RWPE1 (cell line): ENCODE measurements at places on chromosomes 13 and 19.

GRCh38 chr13:76868371-76868770 lies 17.8 kb downstream of the KCTD12 start:
- no peak for DNase-seq

DNA sequence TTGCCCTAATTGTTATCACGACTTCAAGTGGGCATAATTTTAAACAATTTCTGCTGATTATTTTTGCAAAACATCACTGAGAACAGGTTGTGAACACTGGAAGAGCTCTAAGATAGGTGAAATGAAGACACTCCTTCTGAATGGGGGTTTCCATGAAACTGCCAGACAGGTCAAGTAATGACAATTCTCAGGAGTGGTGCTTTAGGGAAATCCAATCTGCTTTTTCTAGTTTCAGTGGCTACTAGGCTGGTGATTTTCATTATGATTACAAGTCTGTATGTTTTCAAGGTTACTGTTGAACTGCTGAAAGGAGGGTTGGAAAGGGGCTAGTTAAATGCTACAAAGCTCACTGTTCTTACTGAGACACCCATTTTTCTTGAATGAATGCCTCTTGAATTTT lies 1724.2 kb downstream of the PCDH9 start:
- DNase-seq, result no peak

DNA sequence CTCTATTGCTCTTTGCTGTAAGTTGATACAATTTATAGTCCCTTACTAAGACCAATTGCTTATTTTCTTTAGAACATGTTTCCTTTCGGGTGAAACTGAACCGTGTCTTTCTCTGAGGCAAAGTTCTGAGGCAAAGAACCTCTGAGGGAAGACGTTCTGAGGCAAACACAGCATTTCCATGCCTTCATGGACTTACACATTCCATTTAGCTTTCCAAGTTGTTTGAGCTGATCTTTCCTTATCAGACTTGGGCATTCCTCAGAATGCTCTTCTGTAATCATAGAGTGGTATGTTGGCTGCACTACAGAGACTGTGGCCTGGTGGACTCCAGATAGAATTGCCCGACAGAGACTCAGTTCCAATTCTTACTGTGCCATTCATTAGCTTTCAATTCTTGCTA lies 579.1 kb downstream of the KCTD12 start:
- no peak for DNase-seq

DNA sequence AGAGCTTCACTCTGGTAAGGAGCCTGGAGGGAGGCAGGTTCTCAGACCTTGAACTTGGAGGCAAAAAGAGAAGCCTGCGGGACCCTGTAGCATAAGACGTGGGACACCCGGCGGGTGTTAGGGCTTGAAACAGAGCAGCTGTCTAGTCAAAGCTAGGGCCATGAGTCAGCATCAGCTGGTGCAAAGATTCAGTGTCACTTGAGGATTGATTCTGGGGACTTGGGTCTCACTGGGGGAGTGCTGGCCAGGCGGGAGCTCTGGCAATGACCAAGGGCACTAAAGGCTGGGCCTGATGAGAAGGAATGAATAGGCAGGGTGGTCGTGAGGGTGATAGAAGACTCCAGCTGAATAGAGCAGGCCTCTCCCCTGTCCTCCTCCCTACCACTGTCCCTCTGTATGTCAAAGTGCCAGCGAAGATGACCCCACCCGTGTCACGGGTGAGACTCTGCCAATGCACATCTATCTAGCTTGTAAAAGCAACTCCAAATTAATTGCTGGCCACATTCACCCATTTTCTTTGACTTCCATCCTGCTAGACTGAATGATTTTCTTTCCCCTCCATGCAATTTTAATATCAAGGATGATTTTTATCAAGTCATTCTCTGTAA lies 97.1 kb downstream of the MBNL2 start:
- no peak for DNase-seq

DNA sequence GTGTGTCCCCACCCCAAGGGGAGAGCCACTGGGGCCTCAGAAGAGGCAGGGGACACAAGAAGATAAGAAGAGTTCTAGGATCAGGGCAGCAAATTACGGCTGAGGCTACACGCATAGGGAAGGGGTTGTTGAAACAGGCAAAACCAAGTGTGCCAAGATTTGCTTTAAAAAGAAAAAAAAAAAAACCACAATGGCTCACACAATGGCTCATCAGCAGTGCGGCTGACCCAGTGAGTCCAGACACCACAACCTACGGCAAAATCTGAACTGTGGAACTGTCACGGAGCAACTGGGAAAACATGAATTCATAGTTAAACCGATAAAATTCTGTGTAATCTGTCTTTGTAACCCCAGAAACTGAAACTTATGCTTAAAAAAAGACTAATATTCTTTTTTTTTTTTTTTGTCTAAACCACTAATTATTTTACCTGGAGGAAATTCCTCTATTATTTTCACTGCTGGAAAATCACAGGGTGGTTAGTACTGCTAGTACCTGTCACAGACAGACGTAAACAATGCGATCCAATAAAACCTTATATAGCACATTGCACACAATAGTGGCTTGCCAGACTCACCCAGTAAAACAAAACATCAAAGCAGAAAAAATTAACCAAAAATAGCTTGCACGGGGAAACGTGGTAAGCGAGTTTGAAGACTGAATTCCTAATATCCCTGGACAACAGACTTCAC lies 325.4 kb upstream of the TSHZ3 start:
- DNase-seq, result no peak

GRCh38 chr13:20231839-20232555 lies at the start of gene GJB6:
Gene GJB6, minus strand, starts transcription at chr13:20232319. Its CDS starts 8,839 bp downstream, at chr13:20223480.
- peak; percentile 51 for DNase-seq

- no peak for DNase-seq
These were observed 51.3 kb downstream of the COL4A2 start for GRCh38 chr13:110358381-110358780.

- peak; percentile 94 for DNase-seq
These were observed 15.8 kb upstream of the ZNF43 start for GRCh38 chr19:21851596-21852345.

GRCh38 chr13:74006666-74007065 lies 127.5 kb downstream of the KLF12 start:
- DNase-seq, result peak; percentile 14

- DNase-seq, result peak; percentile 50
These were observed 89.4 kb upstream of the RAP2A start for GRCh38 chr13:97344265-97345175.

DNA sequence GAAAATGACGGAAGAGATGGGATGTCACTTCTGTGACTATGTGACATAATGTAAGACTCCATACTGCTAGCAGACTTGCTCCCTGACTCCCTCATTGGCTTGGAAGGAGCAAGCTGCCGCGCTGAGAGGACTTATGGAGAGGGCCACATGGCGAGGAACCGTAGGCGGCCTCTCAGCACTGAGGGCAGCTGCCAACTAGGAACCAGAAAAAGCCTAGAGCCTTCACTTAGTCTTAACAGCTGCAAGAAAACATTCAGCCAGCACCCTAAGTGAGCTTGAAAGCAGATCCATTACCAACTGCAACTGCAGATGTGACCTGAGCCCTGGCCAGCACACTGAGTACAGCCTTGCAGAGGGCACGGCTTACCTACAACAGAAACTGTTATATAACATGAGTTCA lies 33.9 kb downstream of the USP12 start:
- no peak for DNase-seq

GRCh38 chr19:48835734-48836088 lies 580 bp downstream of the HSD17B14 start:
- DNase-seq, result peak; percentile 82

GRCh38 chr13:21938168-21938567 lies 267.3 kb downstream of the FGF9 start:
- DNase-seq, result no peak

- no peak for DNase-seq
These were observed 501 bp downstream of the SIRT2 start for GRCh38 chr19:38898788-38899446.
